ENCODE measurements at places on chromosomes 2 and 18.
A peak's percentile ranks its signal among the peaks of the same experiment; 100 is the strongest.

DNA sequence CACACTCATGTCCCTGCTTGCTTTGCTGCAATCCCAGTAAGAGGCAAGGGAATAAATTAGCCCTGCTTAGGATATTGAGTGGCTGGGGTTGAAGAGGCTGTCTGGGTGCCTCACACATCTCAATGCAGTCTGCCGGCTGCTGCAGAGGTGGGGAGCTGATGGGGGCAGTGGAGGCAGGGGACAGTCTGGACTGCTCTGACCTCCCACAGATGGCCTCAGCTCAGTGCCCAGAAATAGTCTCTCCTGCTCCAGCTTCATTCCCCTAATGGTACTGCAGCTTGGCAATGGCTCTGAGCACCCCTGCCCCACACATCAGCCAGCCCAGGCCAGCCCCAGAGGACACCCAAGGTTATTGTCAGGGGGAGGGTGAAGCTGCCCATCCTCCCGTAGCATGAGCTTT, 21.5 kb upstream of the TNS1 start:
- no peak overlapping the region for H3K27ac ChIP-seq
- no peaks in the 10 kb centered on the region for H3K27me3 ChIP-seq
- DNase-seq: no peak
- no peak overlapping the region for H3K4me3 ChIP-seq

DNA sequence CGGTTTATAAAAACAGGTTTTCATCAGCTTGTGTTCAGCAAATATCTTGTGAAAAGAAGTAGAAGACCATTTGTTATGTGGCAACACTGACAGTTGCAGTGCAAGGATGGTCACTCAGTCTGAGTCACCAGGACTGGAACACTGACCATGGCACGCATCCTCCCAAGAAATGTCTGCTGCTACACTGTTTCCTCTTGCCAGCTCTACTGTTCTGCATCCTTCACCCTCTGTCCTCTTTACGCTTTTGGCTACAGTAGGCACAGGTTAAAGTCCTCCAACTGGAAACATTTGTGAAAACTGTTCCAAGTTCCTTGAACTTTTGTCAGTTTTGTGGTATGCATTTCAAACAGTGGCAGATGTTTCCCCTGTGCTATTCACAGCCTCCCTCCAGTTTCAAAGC, 39.4 kb downstream of the OSR1 start:
- H3K27me3 ChIP-seq: no peaks in the 10 kb centered on the region
- no peak for DNase-seq
- H3K36me3 ChIP-seq: no peaks in the 10 kb centered on the region
- H3K4me1 ChIP-seq: no peaks in the 10 kb centered on the region

DNA sequence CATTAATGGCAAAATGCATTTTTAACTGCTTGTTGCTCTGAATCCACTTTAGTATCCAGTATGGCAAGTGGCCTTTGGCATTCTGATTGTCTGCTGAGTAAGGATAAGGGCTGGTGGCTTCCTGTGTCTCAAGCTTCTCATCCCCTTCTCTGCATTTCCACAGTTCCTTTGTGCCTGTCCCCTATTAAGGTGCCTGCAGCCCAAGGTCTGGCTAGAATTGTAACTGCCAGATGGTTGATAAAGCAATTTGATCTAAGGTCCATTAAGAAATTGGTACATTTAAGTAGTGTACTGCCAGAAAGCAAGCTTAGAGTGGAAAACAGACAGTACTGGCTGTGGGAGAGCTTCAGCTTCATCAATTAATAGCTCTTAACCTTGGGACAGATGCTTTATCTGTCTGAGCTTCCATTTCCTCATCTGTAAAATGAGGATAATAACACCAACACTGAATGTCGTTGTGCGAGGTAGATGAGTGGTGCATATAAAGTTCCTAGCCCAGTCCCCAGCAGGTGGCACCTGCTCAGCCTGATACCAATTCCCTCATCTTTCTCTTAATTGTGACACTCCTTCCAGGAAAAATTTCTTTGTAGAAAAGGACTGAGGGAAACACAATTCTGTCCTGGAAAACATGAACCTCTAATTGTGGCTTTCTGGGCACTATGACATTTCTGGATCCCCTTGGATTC, 570.6 kb upstream of the GCFC2 start:
- no peaks in the 10 kb centered on the region for H3K27me3 ChIP-seq
- H3K36me3 ChIP-seq: no peaks in the 10 kb centered on the region
- H3K4me3 ChIP-seq: no peak overlapping the region
- no peaks in the 10 kb centered on the region for H3K4me1 ChIP-seq
- DNase-seq: no peak
- no peak overlapping the region for H3K27ac ChIP-seq

- no peak for DNase-seq
- H3K4me3 ChIP-seq: no peak overlapping the region
- H3K27ac ChIP-seq: no peak overlapping the region
- H3K27me3 ChIP-seq: no peaks in the 10 kb centered on the region
These were observed 317.6 kb downstream of the TNS1 start for GRCh38 chr2:217685255-217685605.

DNA sequence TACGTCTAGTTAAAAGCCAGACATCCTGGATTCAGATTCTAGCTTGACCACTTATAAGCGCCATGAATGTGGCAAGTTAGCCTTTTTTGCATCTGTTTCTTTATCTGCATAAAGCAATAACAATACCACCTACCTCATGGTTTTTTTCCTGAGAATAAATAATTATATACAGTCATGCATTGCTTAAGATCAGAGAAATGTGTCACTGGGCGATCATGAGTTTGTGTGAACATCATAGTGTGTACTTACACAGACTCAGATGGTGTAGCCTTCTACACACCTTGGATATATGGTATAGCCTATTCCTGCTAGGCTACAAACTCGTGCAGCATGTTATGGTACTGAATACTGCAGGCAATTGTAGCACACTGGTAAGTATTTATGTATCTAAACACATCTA, 84.7 kb upstream of the PELI1 start:
- no peak overlapping the region for H3K4me3 ChIP-seq
- DNase-seq: no peak
- H3K4me1 ChIP-seq: no peaks in the 10 kb centered on the region
- H3K36me3 ChIP-seq: no peaks in the 10 kb centered on the region

- no peaks in the 10 kb centered on the region for H3K27me3 ChIP-seq
- no peak overlapping the region for H3K4me3 ChIP-seq
- DNase-seq: no peak
- no peaks in the 10 kb centered on the region for H3K4me1 ChIP-seq
- H3K36me3 ChIP-seq: no peaks in the 10 kb centered on the region
These were observed 177.2 kb downstream of the NR4A2 start for GRCh38 chr2:156155319-156155718.

GRCh38 chr2:131093006-131093695, at the start of gene FAM168B:
FAM168B (minus strand) TSS chr2:131093460; CDS start chr2:131082646, 10,814 bp downstream.
- DNase-seq: peak; percentile 89
- peak within 1 kb of the TSS; percentile 99 for H3K27ac ChIP-seq
- no peaks in the 10 kb centered on the region for H3K27me3 ChIP-seq

Data from ovary (tissue), 10 donors.